ENCODE measurements at places on chromosomes 5 and 9. TPM values are rescaled to one million over a fixed set of nuclear protein-coding genes. Genes with fewer than 3 reads are reported as not detected.
A peak's percentile ranks its signal among the peaks of the same experiment; 100 is the strongest.

- DNase-seq, result peak; percentile 39
- no peaks in the 10 kb centered on the region for H3K27me3 ChIP-seq
- no peaks in the 10 kb centered on the region for H3K4me1 ChIP-seq
- no peaks in the 10 kb centered on the region for H3K36me3 ChIP-seq
- H3K27ac ChIP-seq, result no peak overlapping the region
Measured at GRCh38 chr9:133758228-133758627, 20.1 kb upstream of the SARDH start.

The C9 gene
- polyA plus RNA-seq, result not detected

- no peaks in the 10 kb centered on the region for H3K4me1 ChIP-seq
- no peak overlapping the region for H3K4me3 ChIP-seq
- no peaks in the 10 kb centered on the region for H3K27me3 ChIP-seq
- no peak overlapping the region for H3K27ac ChIP-seq
- H3K36me3 ChIP-seq, result no peaks in the 10 kb centered on the region
Measured at GRCh38 chr5:151688436-151688835, 1.7 kb upstream of the SPARC start.

The KLF4 gene
- 5.5 TPM for polyA plus RNA-seq

DNA sequence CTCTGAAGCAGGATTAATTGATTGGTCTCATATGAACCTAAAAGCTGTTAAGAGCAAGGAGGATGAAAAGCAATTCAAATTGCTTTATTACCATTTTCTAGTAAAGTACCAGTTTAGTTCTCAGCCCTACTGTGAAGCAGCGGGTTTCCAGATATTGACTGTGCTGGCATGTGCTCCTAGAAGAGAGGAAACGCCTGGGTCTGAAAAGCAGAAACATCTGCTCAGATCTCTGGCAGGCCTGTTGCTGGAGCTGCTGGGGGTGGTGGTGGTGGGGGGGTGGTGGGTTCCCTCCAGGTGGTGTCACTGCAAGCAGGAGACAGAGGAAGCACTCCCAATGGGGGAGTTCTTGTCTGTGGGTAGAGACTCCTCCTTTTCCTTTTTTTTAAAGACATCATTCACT is 105.5 kb upstream of the ZNF462 start:
- no peak overlapping the region for H3K27ac ChIP-seq
- no peak for DNase-seq
- H3K27me3 ChIP-seq, result no peaks in the 10 kb centered on the region

DNA sequence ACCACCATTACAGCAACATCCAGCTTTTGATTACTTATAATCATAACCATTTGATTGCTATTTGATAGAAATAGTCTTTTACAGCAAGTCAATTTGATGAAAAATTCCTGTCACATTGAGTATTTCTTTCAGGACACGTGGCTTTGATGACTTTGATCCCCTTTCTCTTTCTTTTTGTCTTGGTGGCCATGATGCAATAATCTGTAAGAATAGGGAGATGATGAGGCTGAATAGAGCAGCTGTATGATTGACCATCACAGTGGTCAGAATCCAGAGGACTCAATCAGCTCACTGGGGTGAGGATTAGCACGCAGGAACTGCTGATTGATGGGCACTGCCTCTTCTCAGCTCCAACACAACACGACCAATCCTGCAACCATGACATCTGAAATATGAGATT is 262.7 kb downstream of the PARP8 start:
- H3K27ac ChIP-seq, result no peak overlapping the region
- H3K4me1 ChIP-seq, result no peaks in the 10 kb centered on the region
- H3K36me3 ChIP-seq, result no peaks in the 10 kb centered on the region
- DNase-seq, result no peak
- no peaks in the 10 kb centered on the region for H3K27me3 ChIP-seq
- H3K4me3 ChIP-seq, result no peak overlapping the region

The ARSK gene
- 2.2 TPM for polyA plus RNA-seq

The MSX2 gene
- 0.27 TPM for polyA plus RNA-seq

- no peak overlapping the region for H3K27ac ChIP-seq
- no peak overlapping the region for H3K4me3 ChIP-seq
- H3K4me1 ChIP-seq, result peaks cover 18% of the 10 kb centered on the region
- DNase-seq, result no peak
- no peaks in the 10 kb centered on the region for H3K27me3 ChIP-seq
- H3K36me3 ChIP-seq, result no peaks in the 10 kb centered on the region
Measured at GRCh38 chr9:748861-749497, 92.5 kb upstream of the DMRT1 start.

DNA sequence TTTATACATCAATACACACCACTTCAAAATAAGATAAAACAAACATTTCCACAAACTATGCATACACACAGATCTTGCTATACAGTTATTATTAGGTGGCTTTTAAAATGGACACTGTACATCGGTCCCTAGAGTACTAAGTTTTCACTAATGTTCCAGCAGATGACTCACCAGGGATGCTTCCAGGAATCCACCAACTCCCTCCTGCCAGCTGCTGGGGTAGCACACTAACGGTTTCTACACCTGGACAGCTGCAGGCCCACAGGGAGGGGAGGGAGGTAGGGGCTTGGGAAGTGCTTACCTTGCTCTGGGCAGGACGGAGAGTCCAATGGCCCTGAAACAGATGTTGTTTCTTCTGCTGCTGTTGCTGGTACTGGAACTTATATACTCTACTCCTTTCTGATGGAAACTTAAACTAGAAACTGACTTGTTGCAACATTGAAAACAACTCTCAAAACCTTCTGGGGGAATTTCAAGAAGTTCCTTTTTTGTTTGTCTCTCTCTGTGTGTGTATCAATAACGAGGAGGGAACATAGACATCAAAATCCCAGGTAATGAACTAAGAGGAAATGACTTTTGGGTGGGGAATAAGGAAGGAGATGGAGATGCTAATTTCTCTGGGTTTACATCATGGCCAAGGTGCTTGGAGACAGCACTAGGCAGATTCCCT is at the start of gene IL12B:
Gene IL12B (minus strand): TSS at position 357 of the 670 bp plus-strand sequence. CDS start 3,705 bp downstream, outside the sequence.
- DNase-seq, result no peak
- H3K4me3 ChIP-seq, result peak within 1 kb of the TSS; percentile 5
- H3K36me3 ChIP-seq, result no peaks in the 10 kb centered on the region
- no peak within 1 kb of the TSS for H3K27ac ChIP-seq
- H3K27me3 ChIP-seq, result no peaks in the 10 kb centered on the region

DNA sequence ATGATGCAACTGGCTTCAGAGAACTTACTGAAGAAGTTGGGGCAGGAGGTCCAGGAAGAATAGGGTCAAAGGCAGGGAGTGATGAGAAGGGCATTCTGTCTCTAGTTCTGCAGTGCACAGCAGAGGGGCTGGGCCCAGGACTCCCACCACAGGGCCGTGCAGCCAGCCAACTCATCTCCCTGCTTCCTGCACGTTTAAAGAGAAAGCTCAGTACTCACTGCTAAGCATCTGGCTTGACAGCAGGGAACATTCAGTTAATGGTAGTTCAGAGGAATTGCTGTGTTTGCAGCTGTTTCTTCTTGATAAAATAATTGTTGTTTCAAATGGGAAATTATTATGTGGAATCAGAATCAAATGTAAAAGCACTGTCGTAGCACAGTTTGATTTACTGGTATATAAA is 25.6 kb upstream of the SCAMP1 start:
- no peaks in the 10 kb centered on the region for H3K4me1 ChIP-seq
- H3K27me3 ChIP-seq, result no peaks in the 10 kb centered on the region
- H3K36me3 ChIP-seq, result no peaks in the 10 kb centered on the region
- no peak overlapping the region for H3K4me3 ChIP-seq
- H3K27ac ChIP-seq, result no peak overlapping the region

DNA sequence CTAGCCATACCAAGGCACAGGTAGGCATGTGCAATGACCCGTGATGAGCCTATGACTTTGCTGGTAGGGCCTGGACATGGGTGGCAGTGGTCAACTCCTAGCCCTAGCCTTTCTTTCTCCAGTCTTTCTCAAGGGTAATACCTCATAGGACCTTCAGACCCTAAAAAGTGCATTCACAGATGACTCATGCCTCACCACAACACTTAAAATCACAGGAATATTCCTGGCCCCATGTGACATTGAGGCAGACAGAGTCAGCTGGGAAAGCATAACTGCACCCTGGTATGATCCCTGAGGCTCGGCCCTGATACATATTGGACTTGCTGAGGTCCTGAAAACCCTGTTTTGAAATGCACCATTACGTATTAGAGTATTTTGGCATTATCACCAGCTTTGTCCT is 449.5 kb downstream of the HINT1 start:
- no peak overlapping the region for H3K4me3 ChIP-seq
- no peak for DNase-seq
- no peaks in the 10 kb centered on the region for H3K27me3 ChIP-seq
- H3K36me3 ChIP-seq, result no peaks in the 10 kb centered on the region
- no peak overlapping the region for H3K27ac ChIP-seq
- H3K4me1 ChIP-seq, result no peaks in the 10 kb centered on the region

DNA sequence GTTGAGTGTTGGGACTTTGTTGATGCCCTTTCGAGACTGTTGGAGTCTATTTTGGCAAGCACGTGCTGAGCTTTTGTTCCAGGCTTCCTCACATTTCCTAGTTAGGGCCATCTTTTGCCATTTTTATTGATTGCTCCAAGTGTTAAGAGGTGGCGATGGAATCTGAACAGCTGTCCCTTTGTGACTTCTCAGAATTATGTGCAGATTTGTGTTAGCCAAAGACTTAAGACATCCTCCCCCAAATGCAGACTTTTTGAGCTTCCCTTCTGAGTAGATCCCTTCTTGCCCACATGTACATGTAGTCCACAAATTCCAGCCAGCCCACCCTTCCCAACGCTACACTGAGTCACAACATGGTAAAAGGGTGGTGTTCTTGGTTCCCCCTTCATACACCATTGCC is 59.2 kb downstream of the SPIN1 start:
- no peaks in the 10 kb centered on the region for H3K27me3 ChIP-seq
- no peak overlapping the region for H3K4me3 ChIP-seq
- DNase-seq, result no peak
- H3K36me3 ChIP-seq, result no peaks in the 10 kb centered on the region
- no peak overlapping the region for H3K27ac ChIP-seq

DNA sequence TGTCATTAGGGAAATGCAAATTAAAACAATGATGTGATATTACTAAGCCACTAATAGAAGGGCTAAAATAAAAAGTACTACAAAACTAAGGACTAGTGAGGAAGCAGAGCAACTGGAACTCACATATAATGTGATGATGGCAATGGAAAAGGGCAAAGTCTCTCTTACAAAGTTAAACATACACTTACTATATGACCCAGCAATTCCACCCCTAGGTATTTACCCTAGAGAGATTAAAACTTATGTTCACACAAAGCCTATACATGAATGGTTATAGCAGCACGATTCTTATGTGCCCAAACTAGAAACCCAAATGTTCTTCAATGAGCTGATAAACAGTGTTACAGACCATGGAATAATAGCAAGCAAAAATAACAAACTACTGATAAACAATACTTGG is 643.7 kb downstream of the TLE1 start:
- no peaks in the 10 kb centered on the region for H3K27me3 ChIP-seq
- DNase-seq, result no peak
- no peak overlapping the region for H3K4me3 ChIP-seq
- no peaks in the 10 kb centered on the region for H3K36me3 ChIP-seq

GRCh38 chr5:124561451-124561850 is 185.0 kb downstream of the ZNF608 start:
- DNase-seq, result no peak
- H3K36me3 ChIP-seq, result no peaks in the 10 kb centered on the region
- H3K27me3 ChIP-seq, result no peaks in the 10 kb centered on the region
- H3K4me3 ChIP-seq, result no peak overlapping the region

DNA sequence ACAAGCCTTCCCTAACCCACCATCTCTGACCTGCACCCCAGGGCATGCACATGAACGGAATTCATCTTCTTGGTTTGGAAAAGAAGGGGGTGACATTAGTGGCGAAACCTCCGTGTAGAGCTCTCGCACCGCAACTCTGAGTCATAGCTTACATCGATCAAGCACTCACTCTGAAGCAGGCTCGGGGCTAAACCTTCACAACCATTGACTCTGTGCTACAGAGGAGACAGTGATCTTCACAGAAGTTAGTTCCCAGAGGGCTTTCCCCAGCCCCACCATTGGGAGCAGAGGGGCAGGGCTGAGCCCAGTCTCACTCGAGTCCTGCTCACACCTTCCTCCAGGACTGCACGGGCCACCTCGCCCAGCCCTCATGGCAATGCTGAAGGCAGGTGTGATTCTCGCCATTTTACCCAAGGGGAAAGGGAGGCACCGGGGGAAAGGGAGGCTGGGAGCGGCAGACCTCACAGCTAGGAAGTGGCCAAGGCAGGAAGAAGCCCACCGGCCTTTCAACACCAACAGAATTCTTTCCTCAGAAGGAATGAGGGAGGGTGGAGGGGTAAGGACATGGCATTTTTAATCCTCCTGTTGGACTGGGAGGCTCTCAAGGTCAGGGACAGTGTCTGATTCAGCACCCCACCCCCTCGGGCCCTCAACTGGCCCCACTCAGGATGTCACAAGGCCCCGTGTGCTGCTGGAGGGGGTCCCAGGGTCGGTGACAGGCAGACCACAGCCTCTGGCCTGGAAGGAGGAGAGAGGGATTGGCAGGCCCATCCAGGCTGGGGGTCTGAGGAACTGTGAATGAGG is 25.9 kb upstream of the IL17B start:
- H3K4me3 ChIP-seq, result no peak overlapping the region
- DNase-seq, result no peak
- no peak overlapping the region for H3K27ac ChIP-seq
- no peaks in the 10 kb centered on the region for H3K4me1 ChIP-seq
- no peaks in the 10 kb centered on the region for H3K27me3 ChIP-seq

DNA sequence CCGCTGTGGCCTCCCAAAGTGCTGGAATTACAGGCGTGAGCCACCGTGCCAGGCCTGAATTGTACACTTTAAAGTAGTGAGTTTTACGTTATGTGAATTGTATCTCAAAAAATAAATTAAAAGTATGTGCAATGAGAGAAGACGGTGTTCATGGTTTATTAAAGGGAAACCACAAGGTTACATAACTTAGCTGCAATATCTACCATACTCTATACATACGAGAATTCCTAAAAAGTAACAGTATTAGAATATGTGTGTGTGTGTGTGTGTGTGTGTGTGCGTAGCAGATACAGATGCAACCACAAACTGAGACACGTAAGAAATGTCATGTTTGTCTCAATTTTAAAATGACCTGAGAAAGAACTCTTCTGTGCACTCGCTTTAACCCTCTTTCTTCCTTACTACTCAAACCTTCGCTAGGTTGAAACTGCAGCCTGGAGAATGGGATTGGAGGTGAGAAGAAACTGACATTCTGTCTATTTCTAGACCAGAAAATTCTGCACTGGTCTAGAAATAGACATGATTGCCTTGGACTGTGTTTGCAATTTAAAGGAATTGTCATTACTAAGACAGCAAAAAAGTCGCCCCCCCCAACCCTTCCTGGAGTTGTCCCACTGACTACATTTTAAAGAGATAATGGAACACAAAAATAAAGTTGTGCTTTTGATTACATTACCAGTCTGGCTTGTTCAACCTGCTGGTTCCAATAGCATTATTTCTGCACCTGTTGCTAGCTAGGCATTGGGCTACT is 167.0 kb downstream of the RGS3 start:
- no peak overlapping the region for H3K27ac ChIP-seq
- H3K36me3 ChIP-seq, result no peaks in the 10 kb centered on the region
- H3K27me3 ChIP-seq, result no peaks in the 10 kb centered on the region
- peak; percentile 7 for DNase-seq
- no peak overlapping the region for H3K4me3 ChIP-seq

The DEPDC1B gene
- 0.31 TPM for polyA plus RNA-seq

The MGAT1 gene
- 58.8 TPM for polyA plus RNA-seq

GRCh38 chr5:83049370-83049885 is 27.8 kb downstream of the TMEM167A start:
- no peak for DNase-seq
- H3K4me1 ChIP-seq, result no peaks in the 10 kb centered on the region
- H3K27ac ChIP-seq, result no peak overlapping the region

GRCh38 chr5:29077451-29077850 is 2039.1 kb upstream of the CDH9 start:
- H3K27me3 ChIP-seq, result no peaks in the 10 kb centered on the region
- H3K4me1 ChIP-seq, result no peaks in the 10 kb centered on the region
- no peak for DNase-seq
- H3K4me3 ChIP-seq, result no peak overlapping the region
- no peak overlapping the region for H3K27ac ChIP-seq
- no peaks in the 10 kb centered on the region for H3K36me3 ChIP-seq
